ENCODE measurements at places on chromosomes 7 and 10.
A peak's percentile ranks its signal among the peaks of the same experiment; 100 is the strongest.

DNA sequence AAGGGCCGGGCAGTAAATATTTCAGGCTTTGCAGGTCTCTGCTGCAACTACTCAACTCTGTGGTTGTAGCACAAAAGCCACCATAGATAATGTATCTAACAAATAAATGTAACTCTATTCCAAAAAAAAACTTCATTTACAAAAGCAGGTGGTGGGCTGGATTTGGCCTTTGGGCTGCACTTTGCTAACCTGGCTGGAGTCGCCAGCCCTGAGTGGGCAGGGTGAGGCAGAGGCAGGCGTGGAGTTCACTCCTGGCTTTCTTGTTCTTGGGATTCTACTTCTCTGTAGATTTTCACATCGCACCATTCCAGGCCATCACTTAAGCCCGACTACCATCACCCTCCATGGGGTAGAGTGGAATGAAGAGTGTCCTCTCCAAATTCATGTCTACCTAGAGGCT, 367.6 kb upstream of the MGMT start:
- no peak for DNase-seq

- DNase-seq = no peak
Measured at GRCh38 chr7:2792235-2792634, 51.9 kb downstream of the GNA12 start.

GRCh38 chr10:52984169-52984568, 211.6 kb upstream of the MBL2 start:
- DNase-seq = no peak

DNA sequence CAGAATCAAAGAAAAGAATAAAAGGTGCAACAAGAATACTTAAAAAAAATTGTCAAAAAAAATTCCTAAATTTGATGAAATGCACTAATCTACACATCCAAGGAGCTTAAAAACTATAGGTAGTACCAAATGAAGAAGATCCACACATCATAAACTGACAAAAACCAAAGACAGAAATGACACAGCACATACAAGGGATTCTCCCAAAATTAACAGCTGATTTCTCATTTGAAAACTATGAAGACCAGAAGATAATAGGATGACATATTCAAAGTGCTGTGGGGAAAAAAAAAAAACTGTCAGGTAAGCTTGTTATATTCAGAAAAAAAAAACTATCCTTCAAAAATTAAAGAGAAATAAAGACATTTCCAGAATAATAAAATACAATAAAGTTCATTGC, 618.2 kb downstream of the TNS3 start:
- DNase-seq = no peak

GRCh38 chr7:120898715-120899499, 41.0 kb upstream of the TSPAN12 start:
- no peak for DNase-seq

DNA sequence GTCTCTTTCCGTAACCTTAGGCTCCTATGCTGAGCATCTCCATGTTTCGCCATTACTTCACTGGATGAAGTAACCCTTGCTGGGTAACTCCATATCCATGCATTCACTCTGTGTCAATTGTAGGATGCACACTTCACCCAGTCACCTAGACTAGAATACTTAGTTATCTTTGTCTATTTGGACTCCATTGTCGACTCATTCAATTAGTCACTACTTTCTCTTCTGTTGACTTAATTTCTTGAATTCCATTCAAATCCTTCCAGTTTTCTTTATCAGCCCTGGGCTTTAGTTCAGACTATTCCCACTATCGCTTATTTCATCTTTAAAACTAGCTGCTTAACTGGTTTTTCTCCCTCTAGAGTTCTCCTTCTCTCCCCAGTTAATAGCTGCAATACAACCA, 111.3 kb upstream of the TNS3 start:
- no peak for DNase-seq

DNA sequence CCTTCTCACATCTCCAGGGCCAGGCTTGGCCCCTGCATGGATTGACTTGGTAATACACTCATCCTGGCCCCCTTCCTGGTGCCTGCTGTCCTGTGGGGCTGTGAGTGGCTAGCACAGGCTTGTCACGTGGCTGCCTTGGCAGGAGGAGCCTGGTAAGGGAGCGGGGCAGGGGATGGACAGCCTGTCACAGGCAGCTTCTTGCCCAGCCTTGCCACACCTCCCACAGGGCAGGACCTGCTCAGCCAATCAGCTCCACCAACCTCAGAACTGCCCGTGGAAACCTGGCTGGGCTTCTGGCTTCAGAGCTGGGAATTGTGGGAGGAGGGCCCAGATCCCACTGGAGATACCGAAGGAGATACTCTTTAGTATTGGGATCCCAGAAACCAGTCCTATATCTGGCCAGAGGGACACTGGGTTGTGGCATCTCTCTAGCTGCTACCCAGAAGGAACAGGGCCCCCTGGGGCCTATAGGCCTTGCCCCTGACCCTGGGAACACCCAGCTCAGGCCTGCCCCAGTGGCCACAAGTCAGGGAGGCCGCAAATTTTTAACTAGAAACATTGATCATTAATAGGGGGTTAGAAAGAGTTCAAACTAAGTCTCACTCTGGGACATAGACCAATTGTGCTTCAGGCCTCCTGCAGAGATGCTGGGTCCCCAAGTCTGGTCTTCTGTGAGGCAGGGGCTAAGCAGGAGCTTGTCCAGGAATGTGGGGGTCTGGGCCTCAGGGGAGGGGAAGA, at the start of gene HOGA1:
Gene HOGA1 (plus strand): TSS at position 330 of the 738 bp plus-strand sequence. CDS start 315 bp downstream, at position 645.
- DNase-seq = peak; percentile 61

GRCh38 chr7:44755698-44756627, 7.3 kb downstream of the ZMIZ2 start:
- DNase-seq = no peak

DNA sequence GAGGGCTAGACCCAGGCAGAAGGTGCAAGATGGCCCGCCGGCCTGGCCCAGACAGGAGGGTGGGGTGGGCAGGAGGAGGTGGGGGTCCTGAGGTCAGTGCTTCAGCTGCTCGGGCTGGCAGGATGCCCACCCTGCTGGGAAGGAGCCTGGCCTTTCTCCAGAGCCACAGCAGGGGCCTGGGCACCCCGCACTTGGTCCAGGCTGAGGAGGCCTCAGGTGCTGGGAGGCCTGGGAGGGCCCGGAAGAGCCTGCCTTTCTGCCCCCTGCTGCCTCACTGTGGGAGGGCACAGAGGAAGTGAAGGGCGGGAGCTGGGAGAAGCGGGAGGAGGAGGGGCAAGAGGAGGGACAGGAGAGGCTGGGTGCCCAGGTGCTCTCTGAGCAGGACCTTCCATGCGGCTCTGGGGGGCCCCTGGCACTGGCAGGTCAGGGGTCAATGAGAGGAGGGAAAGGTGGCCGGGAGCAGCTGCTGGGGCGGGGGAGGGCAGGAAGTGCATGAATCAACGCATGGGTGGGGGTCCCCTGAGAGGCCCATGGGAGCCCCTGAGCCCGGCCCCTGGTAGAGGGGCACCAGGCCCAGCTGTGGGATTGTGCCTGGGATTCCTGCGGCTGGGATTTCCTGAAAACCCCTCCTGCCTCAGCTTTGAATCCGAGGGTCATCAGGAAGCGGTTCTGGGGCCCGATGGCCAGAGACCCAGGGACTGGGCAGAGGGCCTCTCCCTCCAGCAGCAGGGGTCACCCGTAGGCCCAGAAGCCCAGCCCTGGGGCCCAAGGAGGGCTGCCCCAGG, 49.9 kb downstream of the PWWP2B start:
- DNase-seq = peak; percentile 82

- no peak for DNase-seq
Measured at GRCh38 chr10:32317795-32318357, 29.1 kb downstream of the EPC1 start.

DNA sequence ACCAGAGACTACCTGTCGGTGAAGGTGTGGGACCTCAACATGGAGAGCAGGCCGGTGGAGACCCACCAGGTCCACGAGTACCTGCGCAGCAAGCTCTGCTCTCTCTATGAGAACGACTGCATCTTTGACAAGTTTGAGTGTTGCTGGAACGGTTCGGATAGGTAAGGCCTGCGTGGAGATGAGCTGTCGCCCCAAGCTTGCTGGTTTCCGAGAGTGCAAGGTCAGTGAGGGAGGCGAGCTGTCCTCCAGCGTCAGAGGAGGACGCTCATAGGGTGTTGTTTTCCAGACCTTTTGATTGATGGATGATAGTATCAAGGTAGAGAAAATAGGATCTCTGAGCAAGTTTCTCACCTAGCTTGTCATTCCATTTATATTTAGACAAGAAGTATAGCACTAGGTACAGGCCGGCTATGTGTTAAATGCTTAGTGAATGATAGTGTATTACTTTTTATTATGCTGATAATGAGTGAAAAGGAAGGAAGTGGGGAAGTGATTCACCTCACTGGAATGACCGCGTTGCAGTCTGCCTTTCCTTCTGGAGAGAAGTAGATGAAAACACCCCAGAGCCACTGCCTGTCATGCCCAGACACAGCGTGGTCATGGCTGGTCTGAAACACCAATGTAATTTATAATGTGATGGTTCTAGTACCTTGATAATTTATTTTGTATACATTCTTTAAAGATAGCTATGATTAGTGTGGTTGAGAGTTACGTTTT, 33.9 kb downstream of the BNIP3 start:
- no peak for DNase-seq

GRCh38 chr10:85362401-85362800, 1004.2 kb downstream of the GRID1 start:
- no peak for DNase-seq

DNA sequence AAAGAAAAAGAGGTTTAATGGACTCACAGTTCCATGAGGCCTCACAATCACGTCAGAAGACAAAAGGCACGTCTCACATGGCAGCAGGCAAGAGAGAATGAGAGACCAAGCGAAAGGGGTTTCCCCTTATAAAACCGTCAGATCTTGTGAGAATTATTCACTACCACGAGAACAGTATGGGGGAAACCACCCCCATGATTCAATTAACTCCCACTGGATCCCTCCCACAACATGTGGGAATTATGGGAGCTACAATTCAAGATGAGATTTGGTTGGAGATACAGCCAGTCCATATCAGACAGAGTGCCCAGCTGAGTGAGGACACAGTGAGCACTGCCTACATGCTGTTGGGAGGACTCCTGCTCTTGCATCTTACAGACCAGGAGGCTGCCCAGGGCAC, 148.4 kb downstream of the TEX36 start:
- DNase-seq = no peak

DNA sequence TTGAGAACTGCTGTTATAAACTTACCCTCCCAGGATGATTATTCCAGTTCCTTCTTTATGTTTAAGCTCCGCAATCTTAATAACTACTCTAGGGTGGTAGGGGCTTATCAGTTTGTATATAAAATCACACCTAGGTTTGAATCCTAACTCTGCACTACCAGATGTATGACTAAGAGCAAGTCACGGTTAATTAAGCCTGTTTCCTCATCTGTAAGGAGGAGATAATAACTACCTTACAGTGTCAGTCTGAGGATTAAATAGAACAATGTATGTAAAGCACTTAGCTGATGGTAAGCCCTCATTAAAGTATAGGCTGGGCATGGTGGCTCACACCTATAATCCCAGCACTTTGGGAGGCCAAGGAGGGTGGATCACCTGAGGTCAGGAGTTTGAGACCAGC, 9.2 kb downstream of the DNA2 start:
- peak; percentile 73 for DNase-seq

DNA sequence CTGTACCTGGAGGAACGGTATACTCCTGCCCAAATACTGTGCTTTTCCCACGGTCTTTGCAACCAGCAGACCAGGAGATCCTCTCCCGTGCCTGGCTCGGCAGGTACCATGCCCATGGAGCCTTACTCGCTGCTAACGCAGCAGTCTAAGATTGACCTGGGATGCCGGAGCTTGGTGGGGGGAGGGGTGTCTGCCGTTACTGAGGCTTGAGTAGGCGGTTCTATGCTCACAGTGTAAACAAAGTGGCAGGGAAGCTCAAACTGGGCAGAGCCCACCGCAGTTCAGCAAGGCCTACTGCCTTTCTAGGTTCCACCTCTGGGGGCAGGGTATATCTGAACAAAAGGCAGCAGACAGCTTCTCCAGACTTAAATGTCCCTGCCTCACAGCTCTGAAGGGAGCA, 22.7 kb downstream of the VPS41 start:
- no peak for DNase-seq

- DNase-seq = peak; percentile 98
Measured at GRCh38 chr7:70063927-70064326, 465.7 kb downstream of the AUTS2 start.

DNA sequence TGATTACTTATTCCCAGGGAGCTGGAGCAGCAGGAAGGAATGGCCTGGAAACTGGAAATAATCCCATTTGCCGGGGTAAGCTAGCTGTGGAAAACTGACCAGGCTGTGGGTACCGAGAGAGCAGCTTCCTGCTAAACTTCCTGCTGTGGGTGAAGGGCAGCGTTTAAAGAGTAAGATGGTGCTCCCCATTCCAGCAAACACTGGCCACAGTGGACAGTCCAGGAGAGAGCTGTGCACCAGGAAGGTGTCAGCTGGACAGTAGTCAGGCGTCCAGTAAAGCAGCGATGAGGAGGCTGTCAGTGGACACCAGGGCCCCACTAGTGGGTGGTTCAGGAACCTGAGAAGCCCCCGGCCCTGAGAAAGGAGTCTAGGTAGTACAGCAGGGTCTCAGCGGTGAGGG, 55.4 kb downstream of the TBXAS1 start:
- DNase-seq = peak; percentile 47

DNA sequence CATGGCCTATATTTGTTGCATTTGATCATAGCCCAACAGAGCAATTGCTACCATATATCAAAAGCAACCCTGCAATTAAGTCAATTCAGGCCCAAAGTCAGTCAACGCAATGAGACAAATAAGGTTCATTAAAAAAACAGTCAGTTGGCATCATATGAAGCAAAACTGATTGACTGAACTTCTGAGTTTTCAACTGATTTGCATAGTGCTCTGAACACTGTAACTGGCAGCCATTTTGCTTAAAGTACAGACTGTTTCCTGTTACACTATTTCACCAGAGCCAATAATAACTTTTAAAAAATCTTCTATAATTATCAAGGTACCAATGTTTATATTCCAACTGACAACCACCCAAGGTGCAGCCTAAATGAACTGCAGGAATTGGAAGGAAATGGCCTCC, 68.4 kb upstream of the RAPGEF5 start:
- no peak for DNase-seq

- no peak for DNase-seq
Measured at GRCh38 chr7:107091306-107091705, 46.8 kb downstream of the PRKAR2B start.

GRCh38 chr7:20267482-20267881, 50.3 kb upstream of the MACC1 start:
- no peak for DNase-seq

DNA sequence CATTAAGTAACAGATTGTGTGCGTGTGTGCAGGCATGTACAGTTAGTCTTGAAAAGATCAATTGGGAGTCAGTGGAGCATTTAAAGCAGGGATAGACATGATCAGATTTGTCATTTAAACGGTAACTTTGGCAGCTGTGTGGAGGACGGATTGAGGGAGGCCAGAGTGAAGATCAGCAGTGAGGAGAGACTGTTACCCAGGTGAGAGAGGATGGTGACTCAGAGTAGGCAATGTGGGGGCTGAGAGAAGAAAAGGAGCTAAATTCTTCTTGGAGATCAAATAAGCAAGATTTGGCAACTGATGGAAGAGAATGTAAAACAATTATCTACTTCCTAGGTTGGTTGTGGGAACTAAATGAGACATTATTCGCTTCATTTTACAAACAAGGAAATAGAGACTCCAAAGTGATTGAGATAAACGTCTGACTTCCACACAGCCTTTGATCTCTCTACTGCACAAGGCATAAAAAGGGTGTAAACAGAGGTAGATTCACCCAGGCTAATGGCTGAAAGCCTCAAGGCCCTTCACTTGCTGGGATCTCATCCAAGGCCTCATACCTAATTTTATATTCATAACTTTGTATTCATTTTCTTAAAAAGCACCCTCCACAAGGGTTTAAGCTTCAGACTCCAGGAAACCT, 665.1 kb upstream of the GALNT17 start:
- no peak for DNase-seq
